ENCODE measurements at places on chromosomes 11 and 22.

DNA sequence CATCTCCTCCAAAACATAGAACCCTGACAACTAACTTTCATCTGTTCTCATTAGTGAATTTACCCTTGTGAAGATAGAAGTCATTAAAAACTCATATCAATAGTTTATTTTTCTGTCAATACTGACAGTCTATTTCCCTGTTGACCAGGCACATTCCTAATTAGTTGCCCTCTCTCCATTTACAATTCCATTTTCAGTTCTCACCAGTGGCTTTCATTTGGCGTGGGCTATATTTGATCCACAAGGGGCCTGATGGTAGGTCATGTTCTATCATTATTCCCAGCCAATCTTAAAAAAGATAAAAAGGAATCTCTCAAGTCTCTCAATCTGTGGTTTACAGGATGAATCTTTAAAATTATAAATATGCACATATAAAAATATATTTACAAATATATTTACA lies 3.9 kb upstream of the AKIP1 start:
- DNase-seq: no peak

DNA sequence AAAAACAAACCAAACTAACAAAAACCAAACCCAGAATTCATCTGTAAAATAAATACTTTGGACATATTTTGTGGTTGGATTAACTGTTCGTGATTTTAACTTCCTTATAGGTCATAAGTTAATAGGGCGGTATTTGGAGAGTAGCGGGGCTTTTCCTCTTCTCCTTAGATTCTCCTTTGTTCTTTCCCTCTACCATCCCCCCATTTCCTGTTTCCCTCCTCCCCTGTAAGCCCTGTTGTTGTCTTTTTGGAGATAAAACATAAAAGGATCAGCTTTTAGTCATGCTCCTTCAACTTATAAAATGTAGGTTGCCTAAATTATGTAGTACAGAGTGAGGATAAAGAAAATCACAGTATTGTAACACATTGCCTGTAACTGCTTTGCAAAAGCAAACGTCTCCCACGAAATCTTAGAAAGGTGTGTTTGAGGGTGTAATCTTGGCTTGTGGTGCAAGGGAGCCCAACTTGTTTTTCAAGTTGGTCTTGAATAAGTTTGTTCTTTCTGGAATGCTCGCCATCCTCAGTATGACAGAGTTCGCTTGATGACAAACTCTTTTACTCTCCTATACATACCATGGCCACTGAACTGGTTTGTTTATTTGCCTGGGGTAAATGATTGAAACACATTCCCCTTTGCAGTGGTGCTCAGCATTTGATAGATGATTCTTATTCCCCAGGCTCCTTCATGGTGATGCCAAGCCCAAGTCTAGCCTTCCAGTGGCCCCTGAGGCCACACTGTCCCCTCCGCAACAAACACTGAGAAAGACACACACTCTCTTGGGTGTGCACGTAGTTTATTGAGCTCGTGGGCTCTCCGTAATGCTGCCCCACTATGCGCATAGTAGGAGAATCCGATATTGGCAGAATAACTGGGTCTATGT lies 49.4 kb downstream of the TEAD1 start:
- DNase-seq: peak; percentile 18

- no peak for DNase-seq
These were observed 67.0 kb downstream of the ETS1 start for GRCh38 chr11:128520206-128520887.

- no peak for DNase-seq
These were observed 51.0 kb downstream of the OR4D9 start for GRCh38 chr11:59562292-59562691.

GRCh38 chr11:17604915-17605233 lies 57.8 kb downstream of the OTOG start:
- DNase-seq: no peak

All from NCI-H187 (cell line).